ENCODE measurements at places on chromosomes 7 and 10. TPM values are rescaled to one million over a fixed set of nuclear protein-coding genes. Genes with fewer than 3 reads are reported as not detected.

- no peak for DNase-seq
- H3K4me3 ChIP-seq: no peak overlapping the region
- H3K36me3 ChIP-seq: no peaks in the 10 kb centered on the region
- no peaks in the 10 kb centered on the region for H3K27me3 ChIP-seq
These were observed 139.2 kb downstream of the LCOR start for GRCh38 chr10:96971324-96971723.

GRCh38 chr7:6530626-6531491 is 20.4 kb downstream of the GRID2IP start:
- no peaks in the 10 kb centered on the region for H3K36me3 ChIP-seq
- H3K27me3 ChIP-seq: peaks cover 61% of the 10 kb centered on the region
- H3K4me1 ChIP-seq: peaks cover 26% of the 10 kb centered on the region
- DNase-seq: no peak

GRCh38 chr10:114684822-114685209 is 26.7 kb upstream of the ABLIM1 start:
- peaks cover 20% of the 10 kb centered on the region for H3K4me1 ChIP-seq
- H3K4me3 ChIP-seq: peak overlapping the region; percentile 4
- DNase-seq: no peak
- H3K27ac ChIP-seq: peak overlapping the region; percentile 79

DNA sequence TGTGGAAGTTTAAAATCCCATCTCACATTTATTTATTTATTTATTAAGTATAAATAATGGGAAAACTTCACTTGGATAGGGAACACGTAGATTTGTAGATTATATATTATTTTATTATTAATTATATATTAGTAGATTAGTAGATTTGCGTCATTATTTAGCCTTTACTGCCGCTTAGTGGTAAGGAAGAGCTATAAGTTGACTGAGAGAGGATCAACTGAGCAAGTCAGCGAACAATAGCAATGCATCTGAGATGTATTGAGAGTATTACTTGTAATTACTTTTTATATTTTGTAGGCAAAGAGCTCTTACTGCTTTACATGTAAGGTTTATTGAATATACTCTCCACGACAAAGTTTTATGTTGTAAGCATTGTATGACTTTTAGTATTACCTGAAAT is 244.5 kb upstream of the ANKRD30A start:
- H3K4me1 ChIP-seq: no peaks in the 10 kb centered on the region
- no peak overlapping the region for H3K4me3 ChIP-seq
- peak; percentile 4 for DNase-seq
- H3K27me3 ChIP-seq: no peaks in the 10 kb centered on the region
- H3K27ac ChIP-seq: no peak overlapping the region
- no peaks in the 10 kb centered on the region for H3K36me3 ChIP-seq

DNA sequence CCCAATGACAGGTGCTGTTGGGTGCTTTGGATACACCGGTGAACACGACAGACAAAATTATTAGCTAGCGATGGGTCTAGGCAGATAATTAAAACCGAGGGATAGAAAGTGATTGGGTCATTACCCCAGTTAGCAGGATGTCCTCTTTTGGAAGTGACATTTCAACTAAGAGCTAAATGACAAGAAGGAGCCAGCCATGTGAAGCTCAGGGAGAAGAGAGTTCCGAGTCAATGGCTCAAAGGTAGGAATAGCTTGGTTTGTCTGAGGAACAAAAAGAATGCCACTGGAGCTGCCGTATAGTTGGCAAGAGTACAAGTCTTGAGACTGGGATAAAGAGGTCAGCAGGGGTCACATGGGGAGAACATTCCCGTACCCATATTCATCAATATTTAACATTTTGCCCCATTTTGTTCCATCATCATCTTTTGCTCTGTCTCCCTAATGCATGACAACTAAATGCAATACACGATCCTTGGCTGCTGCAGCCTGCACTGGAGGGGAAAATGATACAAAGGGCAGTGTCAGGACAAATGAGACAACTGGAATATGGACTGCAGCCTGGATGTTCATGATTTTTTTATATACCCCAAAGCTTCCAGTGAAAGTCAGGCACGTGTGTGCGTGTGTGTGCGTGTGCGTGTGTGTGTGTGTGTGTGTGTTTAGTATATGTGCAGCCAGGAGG is 115.7 kb downstream of the ICA1 start:
- DNase-seq: peak; percentile 17
- no peak overlapping the region for H3K4me3 ChIP-seq
- H3K4me1 ChIP-seq: peaks cover 4% of the 10 kb centered on the region
- no peaks in the 10 kb centered on the region for H3K27me3 ChIP-seq
- H3K27ac ChIP-seq: no peak overlapping the region
- no peaks in the 10 kb centered on the region for H3K36me3 ChIP-seq

GRCh38 chr10:14487488-14487883 is 156.8 kb upstream of the FRMD4A start:
- no peaks in the 10 kb centered on the region for H3K27me3 ChIP-seq
- H3K4me1 ChIP-seq: peaks cover 4% of the 10 kb centered on the region
- no peaks in the 10 kb centered on the region for H3K36me3 ChIP-seq
- H3K4me3 ChIP-seq: no peak overlapping the region

DNA sequence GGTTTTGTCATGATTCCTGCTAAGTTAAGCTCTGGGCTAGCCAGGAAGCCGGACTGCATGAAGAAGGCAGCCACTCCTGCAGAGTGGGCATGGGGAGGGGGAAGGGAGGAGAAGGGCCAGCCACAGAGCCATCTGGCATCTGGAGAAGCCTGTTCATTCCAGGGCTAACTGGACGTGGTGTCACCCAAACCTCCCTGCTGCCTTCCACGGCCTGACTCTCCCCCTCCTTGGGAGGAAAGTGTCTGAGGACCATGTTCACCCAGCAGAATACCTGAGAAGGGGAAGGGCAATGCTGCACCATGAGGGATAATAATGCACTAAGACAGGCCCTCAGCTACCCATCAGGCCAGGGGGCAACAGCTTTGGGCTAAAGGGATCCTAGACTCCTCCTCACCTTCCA is 15.4 kb downstream of the AQP1 start:
- no peaks in the 10 kb centered on the region for H3K27me3 ChIP-seq
- H3K36me3 ChIP-seq: peaks cover 22% of the 10 kb centered on the region
- no peak overlapping the region for H3K4me3 ChIP-seq
- H3K4me1 ChIP-seq: peaks cover 11% of the 10 kb centered on the region

DNA sequence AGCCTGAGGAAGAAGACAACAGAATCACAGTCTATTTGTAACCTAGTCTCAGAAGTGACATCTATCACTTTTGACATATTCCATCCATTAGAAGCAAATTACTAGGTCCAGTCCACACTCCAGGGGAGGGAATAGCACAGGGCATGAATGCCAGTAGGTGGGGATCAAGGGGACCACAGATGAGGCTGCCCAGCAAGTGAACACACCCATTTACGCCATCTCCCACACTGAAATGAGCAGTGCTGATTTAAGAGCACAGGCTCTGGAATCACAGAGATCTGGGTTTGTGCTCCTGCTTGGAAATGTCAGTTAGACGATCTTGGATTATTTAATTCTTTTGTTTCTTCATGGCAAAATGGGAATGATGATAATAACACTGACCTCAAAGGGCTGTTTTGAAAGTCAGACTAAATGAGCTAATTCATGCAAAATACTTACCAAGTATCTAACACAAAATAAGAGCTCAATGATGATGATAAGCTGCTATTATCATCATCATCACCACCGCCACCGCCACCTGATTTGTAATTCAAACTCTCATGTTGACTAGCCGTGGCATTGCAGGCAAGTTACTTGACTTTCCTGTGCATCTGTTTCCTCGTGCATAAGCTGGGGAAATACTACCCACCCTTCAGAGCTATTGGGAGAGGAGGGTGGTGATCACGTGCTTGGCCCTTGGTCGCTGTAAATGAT is 138.9 kb upstream of the KLF14 start:
- H3K4me1 ChIP-seq: no peaks in the 10 kb centered on the region
- H3K27me3 ChIP-seq: no peaks in the 10 kb centered on the region
- no peak overlapping the region for H3K27ac ChIP-seq
- peaks cover 8% of the 10 kb centered on the region for H3K36me3 ChIP-seq
- H3K4me3 ChIP-seq: no peak overlapping the region

- no peak for DNase-seq
- H3K27ac ChIP-seq: no peak overlapping the region
- no peaks in the 10 kb centered on the region for H3K4me1 ChIP-seq
- H3K27me3 ChIP-seq: no peaks in the 10 kb centered on the region
- no peaks in the 10 kb centered on the region for H3K36me3 ChIP-seq
- no peak overlapping the region for H3K4me3 ChIP-seq
These were observed 419.1 kb downstream of the AUTS2 start for GRCh38 chr7:70017357-70017756.

- H3K4me3 ChIP-seq: no peak overlapping the region
- H3K27ac ChIP-seq: no peak overlapping the region
- H3K27me3 ChIP-seq: no peaks in the 10 kb centered on the region
- peaks cover 19% of the 10 kb centered on the region for H3K4me1 ChIP-seq
- peaks cover 2% of the 10 kb centered on the region for H3K36me3 ChIP-seq
These were observed 4.1 kb upstream of the BMPR1A start for GRCh38 chr10:86752311-86752710.

GRCh38 chr10:62623223-62623622 is 181.3 kb upstream of the ADO start:
- no peak overlapping the region for H3K27ac ChIP-seq
- H3K36me3 ChIP-seq: no peaks in the 10 kb centered on the region
- H3K27me3 ChIP-seq: no peaks in the 10 kb centered on the region
- no peaks in the 10 kb centered on the region for H3K4me1 ChIP-seq
- no peak overlapping the region for H3K4me3 ChIP-seq
- no peak for DNase-seq

- no peak for DNase-seq
- H3K27ac ChIP-seq: no peak overlapping the region
- no peak overlapping the region for H3K4me3 ChIP-seq
- H3K36me3 ChIP-seq: no peaks in the 10 kb centered on the region
These were observed 11.3 kb upstream of the PRXL2A start for GRCh38 chr10:80397014-80397413.

DNA sequence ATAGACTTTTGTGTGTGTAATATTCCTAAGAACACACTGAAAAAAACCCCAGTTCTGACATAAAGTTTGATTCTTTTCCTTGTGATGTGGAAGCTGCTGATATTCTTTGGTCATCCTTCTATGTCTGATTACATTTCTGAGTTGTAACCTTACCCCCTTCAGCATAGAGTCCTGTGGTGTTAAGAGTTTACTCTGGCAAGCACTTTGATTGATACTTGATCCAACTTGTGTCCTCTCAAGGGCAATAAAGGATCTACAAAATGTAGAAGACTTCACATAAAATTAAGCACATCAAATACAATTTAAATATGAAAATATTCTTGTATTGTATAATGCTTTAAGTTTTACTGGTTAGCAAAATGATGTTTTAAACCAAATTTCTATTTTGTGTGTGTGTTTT is 221.7 kb upstream of the DKK1 start:
- no peak overlapping the region for H3K27ac ChIP-seq
- no peaks in the 10 kb centered on the region for H3K36me3 ChIP-seq
- no peaks in the 10 kb centered on the region for H3K27me3 ChIP-seq

DNA sequence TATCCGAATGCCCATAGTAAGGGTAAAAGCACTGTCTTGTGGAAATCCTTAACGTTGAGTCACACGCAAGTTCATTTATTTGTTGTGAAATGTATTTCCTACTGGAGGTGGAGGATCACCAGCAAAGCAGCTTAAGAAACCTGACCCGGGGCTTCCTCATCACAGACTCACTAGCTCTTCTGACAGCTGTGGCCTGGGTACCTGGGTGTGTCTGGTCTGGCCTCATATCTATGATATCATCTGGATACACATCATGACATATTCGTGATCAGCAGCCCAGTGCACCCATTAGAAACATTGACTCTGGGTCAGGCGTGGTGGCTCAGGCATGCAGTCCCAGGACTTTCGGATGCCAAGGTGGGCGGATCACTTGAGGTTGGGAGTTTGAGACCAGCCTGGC is 8.8 kb downstream of the DRGX start:
- peaks cover 10% of the 10 kb centered on the region for H3K4me1 ChIP-seq
- peaks cover 31% of the 10 kb centered on the region for H3K36me3 ChIP-seq
- peaks cover 12% of the 10 kb centered on the region for H3K27me3 ChIP-seq
- H3K4me3 ChIP-seq: no peak overlapping the region

DNA sequence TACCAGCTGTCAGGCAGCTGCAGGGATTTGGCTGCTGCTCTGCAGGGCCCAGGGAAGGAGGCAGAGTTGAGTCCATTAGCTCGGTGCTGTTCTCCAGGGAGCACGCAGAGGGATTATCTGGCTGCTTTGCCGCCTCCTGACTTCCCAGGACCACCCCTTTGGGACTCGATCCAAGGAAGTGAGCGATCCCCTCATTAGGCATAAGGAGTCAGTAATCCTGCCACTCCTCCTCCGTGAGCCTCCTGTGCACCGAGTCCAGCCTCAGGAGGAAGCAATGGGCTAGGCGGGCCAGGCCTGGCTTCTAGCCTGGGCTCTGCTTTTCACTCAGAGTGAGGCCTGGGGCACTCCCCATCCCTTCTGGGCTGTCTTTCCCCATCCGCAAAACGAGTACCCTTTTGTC is 417.9 kb downstream of the RPS24 start:
- no peaks in the 10 kb centered on the region for H3K27me3 ChIP-seq
- H3K4me3 ChIP-seq: no peak overlapping the region
- no peak for DNase-seq
- peaks cover 32% of the 10 kb centered on the region for H3K4me1 ChIP-seq
- H3K27ac ChIP-seq: no peak overlapping the region
- no peaks in the 10 kb centered on the region for H3K36me3 ChIP-seq

DNA sequence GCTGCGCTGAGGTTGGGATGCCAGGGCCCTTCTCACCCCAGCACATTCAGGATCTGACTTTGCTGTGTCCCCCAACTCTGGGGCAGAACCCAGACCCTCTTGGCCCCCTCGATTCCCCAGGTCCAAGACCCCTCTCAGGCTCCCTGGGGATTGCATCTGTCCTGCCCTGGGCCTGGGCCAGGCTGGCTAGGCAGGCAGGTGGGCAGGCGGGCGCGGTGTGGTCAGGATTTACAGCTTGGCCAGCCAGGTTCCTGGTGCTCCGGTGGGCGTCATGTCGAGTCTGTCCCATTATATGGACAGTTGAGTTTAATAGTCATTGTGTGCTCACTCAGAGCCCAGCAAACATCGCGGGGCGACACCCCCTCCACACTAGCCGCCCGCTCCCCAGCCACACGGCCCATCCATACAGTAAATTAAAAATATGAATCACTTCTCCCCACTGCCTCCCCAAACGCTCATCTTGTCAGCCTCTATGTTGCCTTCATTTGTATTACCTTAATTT is 23.5 kb downstream of the POLL start:
- no peak for DNase-seq
- H3K27me3 ChIP-seq: peaks cover 31% of the 10 kb centered on the region
- peaks cover 55% of the 10 kb centered on the region for H3K4me1 ChIP-seq
- H3K27ac ChIP-seq: no peak overlapping the region
- no peaks in the 10 kb centered on the region for H3K36me3 ChIP-seq

Gene FOXP2
- total RNA-seq: 18.0 TPM

Gene CCL24
- not detected for total RNA-seq

Gene WNT16
- total RNA-seq: 5.0 TPM

Gene TMEM130
- 36.3 TPM for total RNA-seq

Gene C10orf53
- 0.11 TPM for total RNA-seq

Gene BHLHA15
- total RNA-seq: 2.4 TPM
